ENCODE measurements at places on chromosomes 4 and X. TPM values are rescaled to one million over a fixed set of nuclear protein-coding genes. Genes with fewer than 3 reads are reported as not detected.

Gene NDP
- total RNA-seq = 2.8 TPM

Gene MSX1
- 23.1 TPM for total RNA-seq

Gene UGT2B10
- total RNA-seq = not detected

Gene TMSB15C
- total RNA-seq = 1.9 TPM

Gene TMPRSS11B
- not detected for total RNA-seq

Gene FGFBP2
- total RNA-seq = 0.49 TPM

Gene ZCCHC18
- total RNA-seq = 0.16 TPM

Gene GNRHR
- total RNA-seq = not detected

Gene ADH1A
- total RNA-seq = not detected

Gene WAS
- total RNA-seq = 0.36 TPM

Gene SYN1
- total RNA-seq = 0.12 TPM

Gene ARHGEF6
- total RNA-seq = 34.6 TPM

Gene PRKG2
- total RNA-seq = 0.16 TPM

Gene DMRTC1
- total RNA-seq = not detected

Gene ACE2
- not detected for total RNA-seq

Gene HPGD
- total RNA-seq = 22.2 TPM

Gene CDS1
- total RNA-seq = under 0.01 TPM

Gene SLC6A14
- total RNA-seq = not detected

Gene STATH
- total RNA-seq = not detected

Gene CTAG2
- not detected for total RNA-seq
